Globus pallidus (tissue), 1 donor: ENCODE measurements at places on chromosomes 5 and 9.

DNA sequence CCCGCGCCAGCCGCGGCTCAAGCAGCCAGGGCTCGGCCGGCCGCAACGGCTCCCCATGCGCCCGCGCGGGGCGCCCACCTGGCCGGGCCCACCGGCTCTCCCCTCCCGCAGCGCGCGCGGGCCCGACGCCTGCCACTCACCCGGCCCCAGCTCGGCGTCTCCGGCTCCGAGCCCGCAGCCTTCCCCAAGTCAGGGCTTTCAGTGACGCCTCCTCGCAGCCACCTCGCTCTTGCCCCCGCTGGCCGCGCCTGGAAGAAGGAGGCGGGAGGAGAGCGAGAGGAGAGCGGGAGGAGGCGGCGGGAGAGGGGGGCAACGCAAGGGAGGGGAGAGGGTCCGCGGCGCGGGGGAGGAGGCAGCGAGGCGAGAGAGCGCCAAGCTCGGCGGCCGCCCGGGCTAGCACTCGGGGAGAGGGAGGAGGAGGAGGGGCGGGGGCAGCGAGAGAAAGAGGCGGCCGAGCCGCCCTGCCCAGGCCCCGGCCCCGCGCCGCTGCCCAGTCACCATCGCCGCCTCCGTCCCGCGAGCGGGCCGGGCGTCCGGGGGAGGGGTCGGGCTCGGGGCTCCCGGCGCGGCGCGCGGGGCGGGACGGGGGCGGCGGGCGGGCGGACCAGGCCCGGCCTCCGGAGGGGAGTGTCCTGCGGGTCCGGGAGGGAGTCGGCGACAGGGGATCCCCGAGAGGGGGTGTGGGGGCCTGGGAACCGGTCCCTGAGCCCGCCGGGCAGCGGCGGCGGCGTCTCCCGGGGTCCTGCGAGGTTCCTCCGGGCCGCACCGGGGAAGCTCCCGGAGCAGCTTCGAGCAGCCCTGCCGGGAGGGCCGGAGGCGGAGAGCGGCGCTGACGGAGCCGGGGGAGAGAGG lies at the start of gene LHFPL2:
Gene LHFPL2, minus strand, starts transcription at position 414 of the 852 bp plus-strand sequence. CDS start 138,559 bp downstream, outside the sequence.
- peak; percentile 65 for DNase-seq

GRCh38 chr5:135397084-135397483 lies 1.9 kb downstream of the MACROH2A1 start:
- no peak for DNase-seq

DNA sequence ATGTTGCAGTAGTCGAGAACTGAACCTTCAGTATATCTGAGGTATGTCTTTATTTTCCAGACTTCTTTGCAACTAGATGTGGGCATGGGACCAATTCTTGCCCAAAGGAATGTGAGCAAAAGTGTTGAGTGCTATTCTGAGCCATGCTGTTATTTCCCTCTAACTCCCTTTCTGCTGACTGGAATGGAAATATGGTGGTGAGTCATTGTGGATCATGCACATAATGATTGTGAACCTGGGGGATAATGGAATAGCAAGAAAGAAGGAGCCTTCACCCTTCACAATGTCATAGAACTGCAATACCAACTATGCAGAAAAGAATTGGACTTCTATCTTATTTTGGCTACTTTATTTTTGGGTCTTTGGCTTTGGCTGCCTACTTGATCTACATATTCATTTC lies 10.3 kb upstream of the DOCK2 start:
- no peak for DNase-seq

DNA sequence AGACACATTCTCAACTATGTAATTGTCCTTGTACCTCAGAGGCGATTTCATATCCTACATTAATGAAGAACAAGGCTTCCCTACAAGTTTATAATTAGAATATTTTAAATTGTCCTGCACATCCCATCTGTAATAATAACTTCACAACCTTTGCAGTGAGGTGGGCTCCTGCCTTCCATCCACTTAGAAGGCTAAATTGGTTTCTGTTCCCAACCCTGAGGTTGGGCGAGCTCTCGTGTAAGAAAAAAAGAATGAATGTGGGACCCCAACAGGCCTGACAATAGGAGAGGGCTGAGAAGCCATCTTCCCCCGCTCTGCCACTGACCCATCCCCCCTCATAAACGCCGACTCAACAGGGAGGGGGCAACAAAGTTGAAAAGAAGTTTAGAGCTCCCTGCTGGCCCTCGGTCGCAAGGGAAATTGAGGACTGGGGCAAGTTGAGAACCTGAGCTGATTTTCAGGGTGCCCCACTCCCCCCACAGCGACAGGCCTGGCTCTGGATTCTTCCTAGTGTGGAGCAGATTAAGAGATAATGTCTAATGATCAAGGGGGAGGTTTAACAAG lies 9.4 kb downstream of the BARHL1 start:
- no peak for DNase-seq

GRCh38 chr9:125902214-125902613 lies 155.0 kb downstream of the PBX3 start:
- no peak for DNase-seq

DNA sequence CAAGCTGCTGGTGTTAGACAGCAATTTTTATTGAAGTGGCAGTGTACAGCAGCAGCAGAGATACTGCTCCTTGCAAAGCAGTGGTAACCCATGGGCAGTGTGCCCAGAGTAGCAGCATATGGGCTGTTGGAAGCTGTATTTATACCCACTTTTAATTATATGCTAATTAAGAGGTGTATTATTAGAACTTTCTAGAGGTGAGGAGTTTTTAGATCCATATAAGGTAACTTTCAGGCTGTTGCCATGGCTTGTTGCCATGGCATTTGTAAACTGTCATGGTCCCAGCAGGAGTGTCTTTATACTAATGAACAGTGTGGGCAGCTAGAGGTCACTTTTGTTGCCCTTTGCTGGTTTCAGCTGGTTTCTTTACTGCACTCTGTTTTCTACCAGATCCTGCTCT lies 3.7 kb upstream of the PJA2 start:
- DNase-seq = peak; percentile 18
